ENCODE measurements at places on chromosomes 12 and 14. TPM values are rescaled to one million over a fixed set of nuclear protein-coding genes. Genes with fewer than 3 reads are reported as not detected.
A peak's percentile ranks its signal among the peaks of the same experiment; 100 is the strongest.

Gene GALNT8
- total RNA-seq: not detected

Gene SLC16A7
- total RNA-seq: 32.6 TPM

DNA sequence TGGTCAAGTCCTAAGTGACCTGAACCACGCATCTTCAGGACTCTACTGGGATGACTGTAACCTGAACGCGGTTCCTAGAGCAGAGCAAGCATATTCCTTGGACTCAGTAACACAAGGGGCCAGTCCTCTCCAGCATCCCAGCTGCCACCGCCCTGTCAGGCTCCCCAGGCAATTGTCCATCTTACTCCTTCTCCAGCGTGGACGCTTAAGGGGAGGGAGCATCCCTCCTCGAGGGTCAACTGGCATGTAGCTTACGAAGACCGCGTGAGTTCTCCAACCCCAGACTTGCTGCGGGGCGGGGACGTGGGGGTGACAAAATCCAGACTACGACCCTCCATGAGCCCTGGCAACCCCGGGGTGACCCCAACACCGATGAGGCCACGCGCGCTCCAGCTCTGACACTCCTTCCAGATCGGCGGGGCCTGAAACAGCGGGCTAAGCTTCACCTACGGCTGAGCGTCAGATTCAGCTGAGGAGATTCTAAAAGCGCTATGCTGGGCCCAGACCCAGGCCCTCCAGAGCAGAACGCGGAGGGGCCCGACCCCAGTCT lies 846 bp upstream of the MTHFD1 start:
- DNase-seq: peak; percentile 38

DNA sequence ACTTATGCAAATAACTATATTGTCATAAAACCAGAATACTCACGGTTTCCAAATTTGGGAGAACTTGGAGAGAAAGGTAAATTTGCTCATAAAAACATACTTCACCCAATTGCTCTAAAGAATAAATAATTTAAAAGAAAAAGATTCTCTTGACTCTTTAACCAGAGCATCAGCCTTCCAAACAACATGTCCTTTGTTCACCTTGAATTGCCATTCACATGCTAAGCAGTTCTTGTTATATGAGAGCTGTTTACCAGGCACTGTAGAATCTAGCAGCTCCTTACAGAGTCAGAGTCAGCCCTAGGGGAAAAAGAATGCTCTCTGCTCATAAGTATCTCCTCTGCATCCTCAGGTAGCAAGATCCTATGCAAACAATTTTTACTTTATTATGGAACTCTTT lies 10.2 kb downstream of the SLCO1A2 start:
- DNase-seq: no peak

DNA sequence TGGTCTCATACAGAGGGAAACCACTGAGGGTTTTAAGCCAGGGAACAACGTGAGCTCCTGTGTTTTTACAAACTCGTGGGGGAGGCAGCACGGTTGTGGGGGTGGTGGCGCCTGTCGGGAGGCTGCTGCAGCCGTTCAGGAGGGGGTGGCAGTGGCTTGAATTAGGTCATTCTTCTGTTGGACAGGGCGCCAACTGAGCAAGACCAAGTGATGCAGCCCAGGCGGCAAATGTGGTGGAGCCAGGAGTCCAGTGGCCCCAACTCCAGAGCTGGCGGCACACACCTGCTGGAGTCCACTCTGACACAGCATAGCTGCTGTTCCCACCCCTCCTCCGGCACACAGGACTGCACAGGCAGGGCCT lies 27.8 kb downstream of the FBRSL1 start:
- DNase-seq: no peak
